ENCODE measurements at places on chromosomes 3 and 15.
A peak's percentile ranks its signal among the peaks of the same experiment; 100 is the strongest.

DNA sequence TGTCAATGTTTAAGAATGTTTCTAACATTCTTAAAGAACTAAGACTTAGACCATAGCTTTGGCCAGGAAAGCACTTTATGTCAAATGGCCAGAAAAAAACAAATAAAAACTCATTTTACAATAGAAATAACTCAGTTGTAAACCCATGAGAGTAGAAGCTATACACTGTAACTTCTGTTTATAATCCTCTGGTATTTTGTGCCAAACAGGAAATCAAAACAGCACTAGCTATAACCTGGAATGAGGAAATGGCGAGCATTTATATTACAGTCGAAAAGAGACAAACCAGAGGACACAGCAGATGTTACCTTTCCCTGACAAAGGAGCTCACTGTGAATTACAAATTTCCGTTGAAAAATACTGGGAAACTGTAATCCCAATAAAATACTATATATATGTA is 10.3 kb downstream of the GK5 start:
- peak; percentile 61 for DNase-seq

GRCh38 chr3:65039754-65040210 is 352.0 kb upstream of the ADAMTS9 start:
- peak; percentile 33 for DNase-seq

DNA sequence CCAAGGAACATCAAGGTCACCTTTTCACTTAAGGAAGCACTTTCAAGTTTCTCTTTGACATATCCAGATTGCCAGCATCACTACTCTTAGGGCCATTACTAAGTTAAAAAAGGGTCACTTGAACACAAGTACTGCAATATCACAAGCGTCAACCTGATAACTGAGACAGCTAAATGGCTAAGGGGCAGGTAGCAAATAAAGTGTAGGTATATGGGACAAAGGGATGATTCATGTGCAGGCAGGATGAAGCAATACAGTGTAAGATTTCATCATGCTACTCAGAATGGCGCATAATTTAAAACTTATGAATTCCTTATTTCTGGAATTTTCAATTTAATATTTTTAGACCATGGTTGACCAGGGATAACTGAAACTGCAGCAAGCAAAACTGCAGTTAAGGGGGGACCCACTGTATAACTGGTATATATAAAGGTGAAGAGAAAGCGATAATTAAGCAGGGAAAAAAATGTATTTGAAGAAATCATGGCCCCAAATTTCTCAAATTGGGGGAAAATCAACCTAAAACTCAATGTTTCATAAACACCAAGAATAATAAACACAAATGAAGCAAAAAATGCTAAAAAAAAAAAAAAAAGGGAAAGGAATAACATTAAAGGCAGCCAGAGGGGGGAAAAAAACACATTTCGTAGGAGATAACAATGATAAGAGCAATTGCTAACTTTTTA is 13.1 kb downstream of the CCR1 start:
- DNase-seq, result peak; percentile 12

DNA sequence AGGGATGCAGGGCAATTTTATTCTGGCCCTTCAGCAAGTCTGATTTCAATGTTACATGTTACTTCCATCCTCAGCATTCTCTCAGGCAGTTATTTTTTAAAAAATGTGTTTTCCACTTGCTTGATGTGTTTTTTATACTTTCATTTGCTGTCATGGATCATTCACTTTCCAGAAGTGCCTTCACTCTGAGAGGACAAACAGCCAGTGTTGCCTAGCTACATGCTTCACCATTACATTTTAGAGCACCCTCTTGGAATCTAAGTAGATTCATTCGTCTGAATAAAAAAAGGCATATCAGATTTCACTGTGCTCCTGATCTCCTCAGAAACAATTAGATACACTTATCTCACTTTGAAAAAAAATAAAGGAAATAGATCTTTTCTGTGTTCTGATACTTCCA is 93.6 kb upstream of the POU1F1 start:
- no peak for DNase-seq

GRCh38 chr15:74727727-74728126 is 2.4 kb upstream of the CYP1A1 start:
- DNase-seq, result no peak

GRCh38 chr3:112629425-112629824 is 11.5 kb downstream of the CCDC80 start:
- DNase-seq, result peak; percentile 96

DNA sequence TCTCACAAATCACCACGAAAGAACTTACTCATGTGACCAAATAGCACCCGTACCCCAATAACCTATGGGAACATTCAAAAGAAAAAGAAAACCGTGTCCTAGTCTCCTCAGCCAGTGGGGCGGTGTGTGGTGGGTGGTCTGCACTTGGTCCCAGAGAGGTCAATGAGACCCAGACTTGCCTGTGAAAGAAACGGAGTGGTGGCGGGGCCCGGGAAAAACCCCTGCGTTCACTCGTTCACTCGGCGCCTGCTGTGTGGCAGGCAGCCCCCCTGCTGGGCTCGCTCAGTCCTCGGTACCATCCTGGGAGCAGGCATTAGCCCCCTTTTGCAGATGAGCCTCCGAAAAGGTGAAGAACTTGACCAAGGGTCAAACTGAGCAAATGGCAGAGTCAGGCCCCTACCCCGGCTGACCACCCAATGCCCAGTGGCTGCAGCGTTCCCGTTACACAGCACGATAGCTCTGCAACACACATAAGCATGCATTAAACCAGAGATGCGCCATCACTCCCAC is 36.0 kb downstream of the ZDHHC19 start:
- no peak for DNase-seq

GRCh38 chr3:47381317-47382157 is 716 bp downstream of the PTPN23 start:
- peak; percentile 89 for DNase-seq

DNA sequence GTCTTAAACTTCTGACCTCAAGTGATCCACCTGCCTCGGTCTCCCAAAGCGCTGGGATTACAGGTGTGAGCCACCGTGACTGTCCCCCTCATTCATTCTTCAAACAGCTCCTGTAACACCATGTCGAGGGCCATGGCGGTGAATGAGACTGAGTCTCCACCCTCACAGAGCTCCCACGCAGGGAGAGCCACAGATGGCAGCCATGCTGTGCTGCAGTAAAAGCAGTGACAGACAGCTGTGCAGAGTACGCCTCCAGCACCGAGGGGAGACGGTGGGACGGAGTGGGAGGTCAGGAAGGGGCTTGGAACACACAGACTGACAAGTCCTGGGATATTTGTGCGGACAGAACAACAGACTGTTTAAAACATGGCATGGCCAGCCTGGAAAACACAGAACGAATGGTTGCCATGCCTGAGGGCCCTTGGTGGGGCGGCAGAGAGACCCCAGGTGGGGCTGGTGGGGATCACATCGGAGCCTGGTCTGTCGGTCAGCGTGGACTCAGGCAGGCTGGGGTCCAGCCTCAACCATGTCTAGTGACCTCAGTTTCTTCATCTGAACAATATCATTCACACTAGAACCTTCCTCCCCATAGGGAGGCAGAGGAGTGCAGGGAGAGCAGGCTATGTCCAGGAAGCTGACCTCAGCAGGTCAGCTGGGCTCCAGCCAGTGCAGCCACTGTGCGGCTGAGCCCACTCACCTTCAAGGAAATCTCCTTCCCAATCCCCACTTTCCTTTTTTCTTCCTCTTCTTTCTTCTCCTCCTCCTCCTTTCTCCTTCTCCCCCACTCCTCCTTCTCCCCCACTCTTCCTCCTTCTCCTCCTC is 20.6 kb upstream of the LCTL start:
- DNase-seq, result no peak

DNA sequence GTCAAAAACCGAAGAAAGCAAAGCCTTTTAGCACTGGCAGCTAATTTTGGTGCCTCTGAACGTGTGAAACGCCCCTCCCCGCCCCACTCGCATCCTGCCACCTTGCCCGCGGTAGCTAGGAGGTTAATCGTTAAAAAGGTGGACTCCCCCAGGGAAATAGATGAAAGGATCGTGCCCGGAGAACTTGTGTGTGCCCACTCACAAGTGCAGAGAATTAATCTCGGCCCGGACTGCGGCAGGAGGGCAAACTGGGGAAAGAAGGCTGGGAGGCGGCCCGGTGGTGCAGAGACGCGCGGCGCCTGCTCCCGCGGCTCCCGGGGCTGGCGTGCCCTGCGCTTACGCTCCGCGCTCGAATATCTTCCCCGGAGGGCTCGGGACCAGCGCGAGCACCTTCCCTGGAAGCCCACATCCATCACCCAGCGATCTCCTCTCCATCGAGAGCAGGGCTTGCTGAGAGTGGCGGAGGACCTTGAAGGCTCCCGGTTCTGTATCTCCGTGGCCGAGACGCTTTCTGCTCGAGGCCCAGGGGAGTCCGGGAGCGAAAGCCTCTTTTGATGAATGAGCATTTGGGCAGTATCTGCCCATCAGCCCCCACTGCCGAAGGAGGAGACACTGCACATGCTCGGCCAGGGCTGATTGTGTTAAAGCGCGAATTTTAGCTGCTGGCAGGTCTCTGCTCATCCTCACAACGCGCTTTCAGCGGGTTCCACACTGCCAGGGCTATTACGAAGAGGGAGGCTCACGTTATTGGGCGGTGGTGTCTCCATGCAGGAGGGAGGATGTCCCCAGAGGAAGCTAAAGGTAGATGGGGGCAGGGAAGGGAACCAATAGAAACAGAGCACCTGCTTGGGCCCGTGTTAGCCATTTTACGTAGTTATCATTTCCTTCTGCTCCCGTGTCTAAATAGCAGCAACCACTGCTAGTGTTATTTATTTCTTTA is 1.3 kb upstream of the SPTSSB start:
- peak; percentile 20 for DNase-seq

- DNase-seq, result no peak
Observed at GRCh38 chr15:66149871-66150270, 103.7 kb downstream of the MEGF11 start.

DNA sequence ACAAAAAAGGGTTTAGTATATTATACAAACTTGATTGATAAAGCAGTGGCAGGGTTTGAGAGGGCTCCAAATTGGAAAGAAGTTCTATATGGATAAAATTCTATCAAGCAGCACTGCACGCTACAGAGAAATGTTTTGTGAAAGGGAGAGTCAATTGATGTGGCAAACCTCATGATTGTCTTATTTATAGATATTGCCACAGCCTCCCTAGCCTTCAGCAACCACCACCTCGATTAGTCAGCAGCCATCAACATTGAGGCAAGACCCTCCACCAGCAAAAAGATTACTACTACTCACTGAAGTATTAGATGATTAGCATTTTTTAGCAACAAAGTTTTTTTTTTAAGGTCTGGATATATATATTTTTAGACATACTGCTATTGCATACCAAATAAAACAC is 296.7 kb downstream of the CHST2 start:
- DNase-seq, result no peak

DNA sequence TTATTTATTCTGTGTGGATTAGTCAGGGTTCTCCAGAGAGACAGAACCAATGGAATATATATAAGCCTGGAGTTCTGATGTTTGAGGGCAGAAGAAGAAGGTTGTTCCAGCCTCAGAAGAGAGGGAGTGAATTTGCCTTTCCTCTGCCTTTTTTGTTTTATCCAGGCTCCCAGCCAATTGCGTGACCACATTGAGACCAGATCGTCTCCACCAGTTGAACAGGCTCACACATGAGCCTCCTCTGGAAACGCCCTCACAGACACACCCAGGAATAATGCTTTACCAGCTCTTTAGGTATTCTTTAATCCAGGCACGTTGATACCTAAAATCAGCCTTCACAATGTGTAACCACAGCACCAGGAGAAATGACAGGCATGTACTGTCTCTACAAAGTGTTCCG is 923.1 kb downstream of the TBL1XR1 start:
- DNase-seq, result no peak

DNA sequence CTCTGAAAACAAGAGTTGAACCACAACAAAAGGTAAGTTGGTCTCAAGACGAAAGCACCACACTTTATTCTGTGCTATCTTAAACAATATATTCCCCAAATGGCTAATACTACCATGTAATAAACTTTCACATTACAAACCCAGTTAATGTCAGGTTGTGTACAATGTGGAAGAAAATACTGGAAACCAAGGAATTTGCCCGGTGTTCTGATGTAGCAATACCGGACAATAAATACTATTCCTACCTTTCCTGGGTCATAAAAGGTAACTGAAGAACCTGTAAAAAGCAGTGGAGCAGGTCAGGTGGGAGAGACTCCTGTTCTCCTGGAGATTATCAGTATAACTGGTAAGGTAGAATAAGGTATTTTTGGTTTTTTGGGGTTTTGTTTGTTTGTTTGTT is 3.9 kb downstream of the CFAP44 start:
- no peak for DNase-seq

GRCh38 chr3:177050501-177051237 is 146.6 kb downstream of the TBL1XR1 start:
- peak; percentile 79 for DNase-seq

DNA sequence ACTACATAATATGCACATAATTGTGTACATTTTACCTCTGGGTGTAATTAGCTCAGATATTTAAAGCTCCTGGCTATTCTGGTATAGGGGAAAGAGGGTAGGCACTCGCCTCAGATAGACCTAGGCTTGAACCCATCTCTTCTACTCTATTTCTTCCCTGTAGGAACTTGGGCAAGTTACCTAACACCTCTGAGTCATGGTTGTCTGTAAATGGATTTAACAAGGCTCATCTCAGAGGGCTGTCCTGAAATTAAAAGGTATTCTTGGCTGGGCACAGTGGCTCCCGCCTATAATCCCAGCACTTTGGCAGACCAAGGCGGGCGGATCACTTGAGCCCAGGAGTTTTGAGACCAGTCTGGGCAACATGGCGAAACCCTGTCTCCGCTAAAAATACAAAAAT is 30.7 kb downstream of the NANOGP8 start:
- peak; percentile 27 for DNase-seq

DNA sequence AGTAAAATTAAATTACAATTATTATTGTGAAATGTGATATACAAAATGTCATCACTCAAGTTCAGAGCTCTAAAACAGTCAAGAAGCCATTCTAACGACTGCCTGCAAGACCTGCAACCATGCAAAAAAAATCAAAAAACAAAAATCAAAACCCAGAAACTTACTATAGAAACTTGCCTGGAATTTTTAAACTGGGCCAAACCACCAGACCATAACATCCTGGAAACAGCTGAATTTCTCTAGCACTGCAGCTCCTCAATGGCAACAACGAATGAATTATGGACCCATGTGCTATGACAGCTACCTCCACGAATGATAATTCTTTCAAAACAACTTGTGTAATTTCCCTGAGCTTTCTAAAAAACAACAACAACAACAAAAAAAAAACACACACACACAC is 130.0 kb upstream of the KCNMB2 start:
- DNase-seq, result peak; percentile 52

- DNase-seq, result no peak
Observed at GRCh38 chr3:180188512-180189309, 152.0 kb upstream of the PEX5L start.

DNA sequence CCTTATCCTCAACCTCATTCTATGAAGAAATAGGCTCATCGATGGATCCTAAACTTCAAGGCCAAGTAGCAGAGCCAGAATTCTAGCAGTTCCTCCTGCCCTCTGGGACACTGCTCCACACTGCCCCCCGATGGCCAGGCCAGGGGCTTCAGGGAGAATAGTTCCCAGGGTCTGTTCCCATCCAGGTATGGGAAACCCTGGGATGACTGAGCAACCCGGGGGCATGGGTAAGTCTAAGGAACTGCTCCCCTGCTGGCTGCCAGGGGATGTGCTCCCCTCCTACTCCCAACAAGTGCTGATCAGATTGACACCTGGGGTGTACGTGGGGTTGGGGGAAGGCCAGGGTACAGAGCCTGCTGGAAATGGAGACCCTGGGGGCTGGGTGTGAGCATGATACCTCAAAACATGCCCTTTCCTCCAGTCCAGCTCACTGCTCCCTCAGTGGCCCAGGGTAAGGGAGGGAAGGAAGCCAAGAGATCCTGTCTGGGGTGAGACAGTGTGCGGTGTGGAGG is 7.6 kb downstream of the ULK3 start:
- peak; percentile 32 for DNase-seq
